SK-N-MC (cell line): ENCODE measurements at places on chromosomes 3 and 15.

DNA sequence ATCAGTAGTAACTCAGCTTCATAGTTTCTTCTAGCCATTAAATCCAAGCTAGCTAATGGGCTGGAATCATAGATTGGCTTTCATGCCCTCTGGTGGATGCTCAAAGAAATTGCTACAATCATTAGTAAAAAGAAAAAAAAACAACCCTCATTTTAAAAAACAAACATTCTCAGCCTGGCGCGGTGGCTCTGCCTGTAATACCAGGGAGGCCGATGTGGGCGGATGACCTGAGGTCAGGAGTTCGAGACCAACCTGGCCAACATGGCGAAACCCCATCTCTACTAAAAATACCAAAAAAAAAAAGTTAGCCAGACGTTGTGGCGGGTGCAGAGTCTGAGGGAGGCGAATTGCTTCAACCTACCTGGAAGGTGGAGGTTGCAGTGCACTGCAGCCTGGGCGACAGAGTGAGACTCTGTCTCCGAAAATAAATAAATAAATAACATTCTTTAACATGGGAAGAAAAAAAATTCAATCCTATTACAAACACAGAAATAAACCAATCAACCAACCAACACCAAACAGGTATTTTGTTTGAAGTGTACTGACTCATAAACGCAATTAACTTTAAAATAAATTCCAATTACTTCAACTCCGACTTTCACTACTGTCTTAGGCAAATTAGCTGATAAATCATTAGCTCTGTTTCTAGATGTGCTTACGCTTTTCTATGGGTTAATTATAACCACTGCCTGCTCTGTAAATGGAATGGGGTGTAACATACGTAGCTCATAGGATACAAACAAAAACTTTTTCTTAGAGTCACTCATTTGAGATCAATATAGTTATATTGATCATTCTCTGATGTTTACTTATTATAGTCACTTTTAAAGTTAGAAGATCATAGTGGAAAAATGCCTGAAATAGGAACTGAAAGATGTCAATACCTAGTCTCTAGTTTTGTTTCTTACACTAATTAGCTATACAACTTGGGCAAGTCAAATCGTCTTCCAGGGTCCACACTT, 24.9 kb downstream of the TMEM207 start:
- DNase-seq = peak; percentile 79

DNA sequence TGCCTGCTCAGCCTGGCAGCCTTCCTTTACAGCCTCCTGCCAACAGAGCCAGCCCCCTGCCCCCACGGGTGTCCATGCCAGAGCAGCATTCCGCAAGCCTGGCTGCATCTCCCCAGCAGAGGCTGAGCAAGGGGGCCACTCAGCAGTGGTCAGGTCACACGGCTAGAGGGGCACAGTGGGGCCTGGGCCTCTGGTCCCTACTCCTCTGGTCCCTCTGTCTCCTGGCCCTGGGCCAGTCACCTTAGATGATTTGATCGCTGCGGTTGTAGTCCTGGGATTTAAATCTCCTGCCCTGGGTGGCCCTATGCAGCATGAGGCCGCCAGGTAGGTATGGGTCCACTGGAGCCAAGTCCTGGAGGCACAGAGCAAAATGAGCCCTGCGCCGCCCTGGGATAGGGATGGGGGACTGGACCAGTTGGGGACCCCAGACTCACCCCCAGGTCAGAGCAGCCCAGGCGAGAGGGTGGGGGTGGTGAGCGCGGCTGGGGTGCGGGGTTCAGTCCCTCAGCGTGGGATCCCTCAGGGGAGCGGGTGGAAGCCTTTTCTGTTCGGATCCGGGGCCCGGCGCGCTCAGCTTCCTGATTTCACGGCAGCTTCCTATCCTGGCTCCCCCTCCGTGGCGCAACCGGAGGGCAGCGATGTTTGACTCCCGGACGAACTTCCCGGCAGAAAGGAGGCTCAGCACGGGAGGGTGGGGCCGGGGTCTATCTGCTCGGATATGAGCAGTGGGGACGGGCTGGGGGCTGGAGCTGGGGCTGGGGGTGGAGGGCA, at the start of gene ZBTB47:
ZBTB47 (plus strand) TSS at position 138 of the 771 bp plus-strand sequence. CDS start 4,659 bp downstream, outside the sequence.
- DNase-seq = no peak

DNA sequence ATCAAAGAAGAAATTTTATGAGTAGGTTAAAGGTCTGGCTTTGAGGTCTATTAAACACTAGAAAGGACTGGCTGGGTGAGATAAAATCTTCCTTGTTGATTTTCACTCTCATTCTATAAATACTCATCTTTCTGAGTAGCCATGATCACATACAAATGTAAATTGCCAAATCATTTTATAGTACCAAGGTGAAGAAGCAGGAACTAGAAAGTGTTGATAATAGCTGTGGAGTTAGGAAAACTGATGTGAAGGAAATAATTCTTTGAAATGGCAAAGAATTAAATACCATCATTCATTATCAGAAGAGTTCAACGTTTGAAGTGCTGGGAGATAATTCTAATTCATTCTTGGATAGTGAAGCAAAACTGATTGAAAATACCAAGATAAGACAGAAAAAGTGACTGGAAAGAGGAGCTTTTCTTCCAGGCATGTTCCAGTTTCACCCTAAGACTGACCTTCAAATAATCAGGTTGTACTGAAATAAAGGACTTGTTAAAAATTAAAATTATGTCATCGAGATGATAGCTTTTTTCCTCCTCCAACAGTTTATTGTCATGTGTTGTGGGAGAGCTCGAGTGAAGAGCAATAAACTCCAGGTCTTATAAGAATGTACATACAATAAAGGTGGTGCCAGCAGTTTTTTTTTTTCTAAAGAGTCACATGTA, 17.4 kb downstream of the THBS1 start:
- no peak for DNase-seq

DNA sequence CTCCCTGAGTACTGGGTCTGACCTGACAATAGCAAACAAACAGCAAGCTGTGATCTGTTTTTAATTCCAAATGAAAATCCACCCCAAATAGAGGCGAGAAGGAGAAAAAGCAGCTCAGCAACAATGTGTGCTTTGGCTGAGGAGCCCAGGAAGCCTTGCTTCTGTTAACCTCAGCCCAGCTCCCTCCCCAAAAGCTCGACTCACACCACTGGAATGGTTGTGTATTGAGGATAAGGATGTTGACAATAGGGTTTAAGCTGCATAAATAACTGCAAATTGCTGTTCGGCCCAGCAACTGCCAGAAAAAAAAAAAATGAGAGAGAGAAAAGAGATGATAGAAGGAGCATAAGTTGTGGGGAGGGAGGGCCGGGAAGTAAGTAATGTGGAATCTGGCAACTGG, 104.0 kb upstream of the TBC1D5 start:
- no peak for DNase-seq

DNA sequence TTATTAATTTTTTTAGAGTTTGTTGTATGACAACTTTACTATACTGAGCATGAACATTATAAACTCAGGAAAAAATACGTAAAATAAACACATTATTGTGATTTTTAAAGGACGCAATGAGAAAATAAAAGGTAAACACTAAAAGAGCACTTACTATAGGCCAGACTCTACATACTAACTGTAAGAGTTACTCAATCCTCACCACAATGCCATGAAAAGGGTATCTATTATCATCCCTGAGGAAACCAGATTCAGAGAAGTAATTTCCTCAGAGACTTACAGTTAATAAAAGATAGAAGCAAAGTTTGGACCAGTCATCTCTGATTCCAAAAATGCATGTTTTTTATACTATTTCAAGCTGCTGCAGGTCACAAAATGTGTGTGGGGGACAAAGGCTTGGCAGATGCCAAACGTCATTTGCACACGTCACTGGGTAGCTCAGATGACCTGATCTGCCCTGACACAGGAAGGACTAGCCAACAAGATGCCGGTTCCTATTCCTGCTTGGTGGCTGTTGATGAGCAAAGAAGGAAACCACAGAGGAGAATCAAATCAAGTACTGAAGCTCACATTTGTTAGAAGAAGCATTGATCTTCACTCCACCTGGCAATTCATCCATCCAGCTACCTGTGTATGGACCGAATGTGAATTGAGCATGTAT, 42.3 kb downstream of the KLHL6 start:
- no peak for DNase-seq

GRCh38 chr3:184786280-184786941, 25.6 kb upstream of the VPS8 start:
- no peak for DNase-seq

- DNase-seq = no peak
These were observed 46.0 kb downstream of the ERC2 start for GRCh38 chr3:56422316-56422715.

GRCh38 chr15:40955930-40956540, 2.8 kb downstream of the CHAC1 start:
- no peak for DNase-seq

DNA sequence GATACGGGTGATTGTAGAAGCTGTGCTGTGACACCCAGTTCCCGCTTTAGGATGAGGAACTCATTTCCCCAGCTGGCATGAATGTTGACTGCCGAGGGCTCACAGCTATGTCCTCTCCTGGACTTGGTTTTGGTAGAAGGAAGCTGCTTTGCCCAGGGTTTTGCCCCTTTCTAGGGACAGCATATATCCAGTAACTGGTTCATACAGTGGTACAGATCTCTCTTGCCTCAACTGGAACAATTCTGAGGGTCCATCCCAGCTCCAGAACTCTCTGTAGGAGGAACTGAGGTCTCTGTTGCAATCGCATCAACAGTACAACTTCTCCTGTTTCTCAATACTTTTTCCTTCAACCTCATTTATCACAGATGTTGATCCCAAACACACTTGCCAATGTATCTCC, 54.5 kb upstream of the FNDC3B start:
- DNase-seq = no peak
